ENCODE measurements at places on chromosomes 2 and 18.
A peak's percentile ranks its signal among the peaks of the same experiment; 100 is the strongest.

DNA sequence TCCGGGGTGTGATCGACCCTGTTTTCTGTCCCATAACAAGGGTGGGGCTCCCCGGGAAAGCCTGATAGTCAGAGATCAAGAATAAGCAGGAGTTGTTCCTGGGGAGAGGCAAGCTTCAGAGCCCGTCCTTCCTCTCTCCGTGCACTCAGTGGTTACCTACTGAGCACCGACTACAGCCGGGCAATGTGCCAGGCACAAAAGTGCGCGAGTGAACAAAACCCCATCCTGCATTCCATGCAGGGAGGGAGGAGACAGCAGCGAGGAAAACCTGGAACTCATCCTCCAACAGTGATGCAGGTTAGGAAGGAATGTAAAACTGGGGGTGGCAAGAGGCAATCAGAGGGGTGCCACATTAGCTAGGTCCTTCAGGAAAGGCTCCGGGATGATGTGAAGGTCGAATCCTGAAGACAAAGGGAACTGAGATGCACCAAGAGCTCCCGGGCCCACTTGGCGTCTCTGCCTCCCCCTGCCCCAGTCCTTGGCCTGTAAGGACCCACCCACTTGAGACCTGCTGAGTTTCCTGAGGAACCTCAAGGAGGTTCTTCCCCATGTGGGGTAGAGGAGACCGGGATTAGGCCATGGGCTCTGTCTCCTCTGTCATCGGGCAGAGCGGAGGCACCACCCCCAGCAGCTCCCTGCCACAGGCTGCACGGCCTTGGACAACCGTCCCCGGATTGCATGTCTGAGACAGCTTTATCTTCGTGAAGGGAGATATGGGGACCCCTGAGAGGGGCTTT, 198.2 kb downstream of the NDUFA10 start:
- no peak for DNase-seq

DNA sequence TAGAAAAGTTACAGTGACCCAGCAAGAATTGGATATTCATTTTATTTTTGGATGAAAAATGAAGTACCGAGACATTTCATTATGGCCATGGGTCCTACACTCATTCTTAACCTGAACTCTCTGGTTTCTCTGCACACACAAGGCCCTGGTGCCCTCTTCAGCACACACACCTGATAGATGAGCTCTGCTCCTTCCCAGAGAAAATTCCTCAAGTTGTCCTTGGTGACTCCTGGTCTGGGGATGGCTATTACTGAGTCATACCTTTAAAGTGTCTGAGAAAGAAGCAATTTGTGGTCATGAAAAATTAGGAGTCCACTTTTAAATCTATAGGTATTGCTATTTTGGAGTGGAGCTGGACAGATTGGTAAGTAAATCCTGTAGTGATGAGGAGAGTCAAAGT, 311.5 kb downstream of the CDH2 start:
- DNase-seq, result no peak

GRCh38 chr2:85596026-85596333, 435 bp downstream of the RNF181 start:
- no peak for DNase-seq

DNA sequence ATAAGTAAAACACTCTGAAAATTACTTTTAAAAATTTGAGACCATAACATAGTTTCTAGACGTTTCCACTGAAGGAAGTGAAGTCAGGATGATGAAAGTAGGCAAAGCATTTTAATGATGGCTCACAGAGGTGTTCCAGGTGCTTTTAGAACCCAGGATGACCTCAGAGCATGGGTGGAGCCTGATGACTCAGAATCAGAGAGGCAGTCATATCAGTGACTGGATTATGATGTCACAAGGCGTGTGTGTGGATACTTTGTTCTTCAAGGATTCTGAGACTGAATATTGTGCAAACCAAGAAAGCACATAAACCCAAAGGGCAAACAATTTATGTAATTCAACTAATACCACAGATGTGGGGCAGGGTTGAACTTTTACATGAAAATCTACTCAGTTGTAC, 208.0 kb upstream of the FBXO11 start:
- DNase-seq, result no peak

- no peak for DNase-seq
Measured at GRCh38 chr2:20668451-20668850, 1.5 kb downstream of the GDF7 start.

DNA sequence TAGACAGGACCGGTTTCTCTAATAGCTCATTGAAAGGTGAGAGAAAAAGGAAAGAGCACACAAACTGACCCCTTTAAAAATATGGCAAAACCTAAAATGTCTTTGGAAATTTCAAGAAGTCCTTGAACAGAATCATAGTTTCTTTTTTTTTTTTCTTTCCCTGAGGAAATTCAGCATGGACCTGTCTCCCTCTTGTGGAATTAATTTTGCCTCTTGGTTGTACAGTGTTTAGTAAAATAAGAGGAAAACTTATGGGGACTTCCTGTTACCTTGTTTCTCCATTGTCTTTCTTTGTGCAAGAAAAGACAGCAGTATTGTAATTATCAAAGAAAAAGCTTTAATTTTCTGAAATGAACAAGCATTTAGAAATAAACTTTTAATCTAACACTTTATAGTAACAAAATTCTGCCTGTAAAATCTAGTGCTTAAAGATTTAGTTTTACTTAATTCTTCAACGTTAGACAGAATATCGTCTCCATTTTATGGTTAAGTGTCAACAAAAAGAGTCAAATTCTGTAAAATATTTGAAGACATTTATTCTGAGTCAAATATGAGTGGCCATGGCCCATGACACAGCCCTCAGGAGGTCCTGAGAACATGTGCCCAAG, 176.3 kb upstream of the NABP1 start:
- no peak for DNase-seq

- DNase-seq, result no peak
Measured at GRCh38 chr2:52429740-52430139, 1337.9 kb upstream of the CHAC2 start.

DNA sequence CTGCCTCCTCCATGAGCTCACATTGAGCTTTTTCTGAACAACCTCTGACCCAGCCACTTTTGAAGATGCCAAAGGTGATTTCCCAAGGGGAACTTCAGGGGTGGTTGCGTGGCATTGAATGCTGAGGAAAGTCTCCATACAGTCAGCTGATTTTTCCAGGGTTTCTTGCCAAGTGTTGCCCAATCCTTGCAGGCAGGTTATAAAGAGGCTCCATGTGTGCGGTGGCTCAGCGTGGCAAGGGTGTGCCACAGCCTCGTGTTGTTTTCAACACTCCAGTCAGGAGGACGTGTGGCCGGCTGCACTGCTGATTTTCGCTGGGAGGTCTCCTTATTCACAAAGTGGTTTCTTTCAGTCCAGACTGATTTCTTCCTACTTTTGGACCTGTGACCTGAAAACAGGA, 81.4 kb upstream of the GATA6 start:
- no peak for DNase-seq

- DNase-seq, result no peak
Measured at GRCh38 chr2:38121481-38121880, 45.5 kb upstream of the CYP1B1 start.

DNA sequence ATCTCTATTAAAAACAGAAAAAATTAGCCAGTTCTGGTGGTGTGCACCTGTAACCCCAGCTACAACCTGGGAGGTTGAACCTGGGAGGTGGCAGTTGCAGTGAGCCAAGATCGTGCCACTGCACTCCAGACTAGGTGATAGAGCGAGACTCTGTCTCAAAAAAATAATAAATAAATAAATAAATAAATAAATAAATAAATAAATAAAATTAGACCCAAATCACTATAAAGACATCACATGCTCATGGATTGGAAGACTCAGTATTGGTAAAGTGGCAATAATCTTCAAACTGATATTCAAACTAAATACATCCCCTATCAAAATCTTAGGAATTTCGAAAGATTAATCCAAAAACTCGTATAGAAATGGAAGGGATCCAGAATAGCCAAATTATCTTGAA, 15.5 kb upstream of the GALNT1 start:
- no peak for DNase-seq

GRCh38 chr2:15768142-15768541, 172.2 kb upstream of the MYCN start:
- no peak for DNase-seq

DNA sequence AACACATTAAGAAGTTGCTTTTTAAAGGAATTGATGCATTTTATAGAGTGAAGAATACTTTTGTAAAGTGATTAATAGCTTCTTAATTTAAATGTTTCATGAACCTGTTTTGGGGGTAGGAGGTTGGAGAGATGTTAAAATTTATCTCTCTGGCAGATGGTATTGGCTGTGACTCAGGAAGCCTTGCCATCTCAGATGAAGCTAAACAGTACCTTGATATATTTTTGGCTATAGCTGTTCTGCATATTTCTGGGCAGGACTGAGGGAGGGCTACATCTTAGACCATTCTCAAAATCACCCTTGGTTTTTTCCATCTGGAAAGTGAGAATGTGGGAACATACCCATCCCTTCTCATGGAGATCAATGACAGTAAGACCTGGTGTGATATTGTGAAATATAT, 13.4 kb downstream of the CAPN14 start:
- DNase-seq, result no peak

GRCh38 chr2:17540813-17541530, 476 bp downstream of the VSNL1 start:
- DNase-seq, result no peak

- DNase-seq, result peak; percentile 52
Measured at GRCh38 chr2:206442833-206443734, at the start of gene ADAM23. TSS of gene ADAM23 (plus strand) at chr2:206443532. CDS start at chr2:206443867, 335 bp downstream.

- no peak for DNase-seq
Measured at GRCh38 chr2:72292433-72292832, 144.8 kb upstream of the CYP26B1 start.

GRCh38 chr2:110116033-110116710, 550 bp upstream of the MALL start:
- DNase-seq, result peak; percentile 56

DNA sequence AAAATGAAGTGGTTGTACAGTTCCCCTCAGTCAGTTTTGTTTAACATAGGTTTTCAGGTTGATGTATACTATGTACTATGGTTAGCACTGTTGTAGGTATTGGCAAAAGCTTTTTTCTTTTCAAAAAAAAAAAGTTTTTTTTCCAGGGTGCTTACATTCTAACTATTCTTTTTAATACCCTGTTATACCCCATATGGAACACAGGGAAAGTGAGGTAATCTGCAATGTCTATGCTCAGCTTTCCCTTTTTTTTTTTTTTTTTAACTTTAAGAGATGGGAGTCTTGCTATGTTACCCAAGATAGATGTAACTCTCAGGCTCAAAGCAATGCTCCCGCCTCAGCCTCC, 590 bp upstream of the CCDC138 start:
- DNase-seq, result no peak

GRCh38 chr2:69780921-69781320, 39.0 kb downstream of the ANXA4 start:
- DNase-seq, result no peak

GRCh38 chr2:233638836-233639235, 2.6 kb downstream of the UGT1A10 start:
- no peak for DNase-seq

DNA sequence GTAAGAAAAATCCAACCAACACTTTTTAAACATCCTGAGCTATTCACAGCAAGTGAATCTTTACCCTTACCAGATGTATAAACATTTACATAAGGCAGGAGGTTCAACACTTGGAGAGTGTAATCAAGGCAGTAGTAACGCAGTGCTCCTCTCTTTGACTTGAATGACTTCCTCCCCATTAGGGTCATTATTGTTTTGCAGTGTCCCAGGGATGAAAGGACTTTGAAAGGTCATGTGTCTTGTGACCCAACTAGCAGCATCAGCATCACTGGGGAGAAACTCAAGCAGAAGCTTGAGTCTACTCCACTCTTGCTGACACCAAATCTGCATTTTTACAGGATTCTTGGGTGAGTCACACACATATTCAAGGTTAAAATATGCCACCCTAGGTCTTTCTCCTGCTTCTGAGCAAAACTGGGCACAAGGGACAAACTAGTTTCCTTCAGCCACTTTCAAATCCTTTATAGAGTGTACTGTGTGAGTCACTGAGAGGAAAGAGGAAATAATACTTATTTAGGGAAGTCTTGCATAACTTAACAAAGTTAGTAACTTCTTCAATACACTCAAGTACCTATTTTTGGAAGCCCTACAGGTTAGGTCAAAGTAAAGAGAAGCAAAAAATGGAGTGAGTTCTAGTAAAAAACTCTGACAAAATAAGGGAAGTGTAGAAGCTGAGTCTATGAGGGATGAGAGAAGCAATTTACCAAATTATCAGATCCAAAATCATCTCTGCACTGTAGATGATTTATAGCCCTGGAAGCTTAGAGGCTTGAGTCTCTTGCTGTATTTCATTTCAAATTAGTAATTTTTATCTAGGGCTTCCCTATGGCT, 51.0 kb upstream of the EML4 start:
- peak; percentile 8 for DNase-seq
